ENCODE measurements at places on chromosomes 5 and 9.

DNA sequence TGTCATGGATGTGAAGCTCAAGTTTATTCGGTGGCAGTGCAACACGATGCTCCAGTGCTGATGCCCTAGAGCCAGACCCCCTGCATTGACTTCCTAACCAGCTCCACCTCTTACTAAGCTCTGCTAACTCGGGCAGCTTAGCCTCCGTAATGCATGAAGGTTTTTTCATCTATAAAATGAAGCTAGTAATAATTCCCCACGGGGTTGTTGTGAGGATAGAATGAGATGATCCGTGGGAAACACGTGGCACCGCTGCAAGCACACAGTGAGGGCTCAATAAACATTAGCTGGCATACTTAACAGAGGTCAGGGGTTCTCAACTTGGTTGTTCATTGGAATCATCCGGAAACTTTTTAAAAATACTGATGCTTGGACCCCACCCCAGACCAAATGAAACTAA, 6.8 kb downstream of the ENC1 start:
- DNase-seq: no peak

GRCh38 chr9:70318002-70318401, 59.2 kb downstream of the SMC5 start:
- DNase-seq: no peak

DNA sequence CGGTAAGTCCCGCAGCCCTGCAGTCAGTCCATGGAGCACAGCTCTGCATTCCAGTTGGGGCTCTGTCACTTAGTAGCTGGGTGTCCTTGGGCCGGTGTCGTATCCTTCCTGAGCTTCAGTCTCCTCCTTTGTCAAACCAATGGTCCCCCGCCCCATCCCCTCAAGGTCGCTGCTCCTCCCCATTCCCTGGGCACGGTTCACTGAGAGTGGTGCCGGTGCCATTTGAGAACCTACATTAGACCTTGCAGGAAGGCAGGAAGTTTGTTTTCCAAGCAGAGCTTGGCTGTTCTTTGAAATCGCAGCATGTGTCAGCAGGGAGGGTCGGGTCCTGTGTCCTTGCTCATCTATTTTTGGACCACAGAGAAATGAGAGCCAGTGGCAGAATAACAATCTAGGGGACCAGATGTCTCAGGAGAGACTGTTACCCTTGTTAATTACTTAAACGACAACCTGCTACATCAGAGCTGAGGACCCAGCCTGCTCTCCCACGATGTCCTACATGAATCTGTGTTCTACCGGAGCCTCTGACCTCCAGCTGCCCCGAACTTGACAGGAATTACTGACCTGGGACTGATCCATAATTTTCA, 21.7 kb upstream of the BARHL1 start:
- DNase-seq: no peak

- DNase-seq: no peak
Observed at GRCh38 chr9:100637787-100638186, 59.9 kb downstream of the CAVIN4 start.

DNA sequence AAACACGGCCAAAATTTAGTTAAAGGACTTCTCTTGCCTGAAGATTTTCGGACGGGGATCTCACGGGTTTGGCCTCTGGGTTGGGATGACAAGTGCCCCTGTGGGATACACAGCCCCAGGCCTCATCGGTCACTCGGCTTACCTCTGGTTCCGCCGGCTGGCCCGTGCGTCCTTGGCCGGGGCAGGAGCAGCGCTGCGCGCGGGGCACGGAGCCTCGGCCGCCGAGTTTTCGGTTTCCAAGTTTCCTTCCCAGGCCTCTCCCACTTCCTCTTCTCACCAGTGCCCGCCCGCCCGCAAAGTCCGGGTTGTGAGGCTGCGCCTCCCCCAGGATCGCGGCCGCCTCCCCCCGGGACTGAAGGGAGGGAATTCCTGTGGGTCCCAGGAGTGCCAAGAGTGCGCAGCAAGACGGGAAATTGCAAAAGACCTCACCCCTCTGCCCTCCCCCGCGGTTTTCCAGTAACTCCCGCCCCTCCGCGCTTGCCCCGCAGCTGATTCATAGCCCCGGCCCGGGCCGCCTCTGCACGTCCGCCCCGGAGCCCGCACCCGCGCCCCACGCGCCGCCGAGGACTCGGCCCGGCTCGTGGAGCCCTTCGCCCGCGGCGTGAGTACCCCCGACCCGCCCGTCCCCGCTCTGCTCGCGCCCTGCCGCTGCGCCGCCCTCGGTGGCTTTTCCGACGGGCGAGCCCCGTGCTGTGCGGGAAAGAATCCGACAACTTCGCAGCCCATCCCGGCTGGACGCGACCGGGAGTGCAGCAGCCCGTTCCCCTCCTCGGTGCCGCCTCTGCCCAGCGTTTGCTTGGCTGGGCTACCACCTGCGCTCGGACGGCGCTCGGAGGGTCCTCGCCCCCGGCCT, at the start of gene OSMR:
Gene OSMR (plus strand): TSS at position 487 of the 853 bp plus-strand sequence. CDS start 23,033 bp downstream, outside the sequence.
- DNase-seq: no peak

GRCh38 chr5:74373076-74373475, 267.5 kb downstream of the ENC1 start:
- no peak for DNase-seq

DNA sequence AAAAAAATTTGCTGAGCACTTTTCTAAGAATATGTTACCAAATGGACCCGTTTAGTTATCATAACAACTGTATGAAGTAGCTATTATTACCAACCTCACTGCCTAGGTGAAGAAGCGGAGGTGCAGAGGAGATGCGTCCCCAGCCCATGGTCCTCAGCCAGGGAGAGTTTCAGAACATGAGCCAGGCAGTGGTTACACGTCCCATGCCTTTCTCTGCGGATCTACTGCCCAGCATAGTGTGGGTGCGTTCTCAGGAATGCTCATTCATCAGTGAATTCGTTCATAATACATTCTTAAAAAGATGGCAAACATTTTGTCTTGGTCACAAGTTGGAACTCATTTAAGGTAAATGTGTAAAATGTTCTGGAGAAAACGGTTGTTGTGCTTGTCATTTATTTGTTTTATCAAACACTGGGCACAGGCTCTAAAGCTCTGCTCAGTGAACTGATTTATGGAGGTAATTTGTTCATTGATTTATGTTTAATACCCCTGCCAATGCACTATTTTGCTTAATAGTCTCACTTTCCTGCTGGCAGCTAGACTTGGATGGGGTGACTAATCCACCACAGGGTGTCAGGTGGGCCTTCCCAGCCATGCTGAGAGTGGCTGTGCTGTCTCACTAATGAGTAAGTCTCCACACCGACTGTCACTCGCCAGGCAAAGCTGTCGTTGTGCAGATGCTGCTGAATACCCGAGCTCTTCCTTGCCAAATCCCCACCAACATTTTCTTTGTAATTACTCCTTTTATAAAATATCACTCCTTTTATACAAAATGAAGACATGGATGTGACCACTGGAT, 248.8 kb downstream of the TENT4A start:
- no peak for DNase-seq

- no peak for DNase-seq
Observed at GRCh38 chr5:53080271-53080670, 29.3 kb downstream of the MOCS2 start.

DNA sequence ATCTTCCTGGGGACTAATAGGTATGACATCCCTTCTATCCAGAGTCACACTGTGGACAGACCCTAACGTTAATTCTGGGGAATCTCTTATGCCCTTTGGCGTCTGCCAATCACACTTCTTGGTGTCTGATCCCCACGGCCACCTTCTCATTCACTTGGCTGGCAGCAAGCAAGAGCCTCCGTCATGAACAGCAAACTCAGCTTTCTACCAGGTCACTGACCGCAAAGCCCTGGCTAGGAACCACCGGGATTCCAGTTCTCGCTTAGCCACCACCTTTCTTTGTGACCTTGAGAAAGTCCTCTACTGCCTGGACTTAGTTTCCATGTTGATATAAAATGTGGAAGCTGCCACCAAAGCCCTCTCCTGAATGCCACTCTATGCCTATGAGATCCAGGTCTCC, 67.7 kb upstream of the FCN1 start:
- DNase-seq: no peak

- no peak for DNase-seq
Observed at GRCh38 chr9:79362100-79363081, 209.4 kb upstream of the TLE4 start.

- DNase-seq: no peak
Observed at GRCh38 chr5:65190328-65191053, 291.2 kb downstream of the ADAMTS6 start.

- no peak for DNase-seq
Observed at GRCh38 chr5:14445576-14446290, 135.9 kb upstream of the OTULINL start.

- DNase-seq: no peak
Observed at GRCh38 chr5:96856371-96856770, 19.9 kb upstream of the ERAP2 start.

DNA sequence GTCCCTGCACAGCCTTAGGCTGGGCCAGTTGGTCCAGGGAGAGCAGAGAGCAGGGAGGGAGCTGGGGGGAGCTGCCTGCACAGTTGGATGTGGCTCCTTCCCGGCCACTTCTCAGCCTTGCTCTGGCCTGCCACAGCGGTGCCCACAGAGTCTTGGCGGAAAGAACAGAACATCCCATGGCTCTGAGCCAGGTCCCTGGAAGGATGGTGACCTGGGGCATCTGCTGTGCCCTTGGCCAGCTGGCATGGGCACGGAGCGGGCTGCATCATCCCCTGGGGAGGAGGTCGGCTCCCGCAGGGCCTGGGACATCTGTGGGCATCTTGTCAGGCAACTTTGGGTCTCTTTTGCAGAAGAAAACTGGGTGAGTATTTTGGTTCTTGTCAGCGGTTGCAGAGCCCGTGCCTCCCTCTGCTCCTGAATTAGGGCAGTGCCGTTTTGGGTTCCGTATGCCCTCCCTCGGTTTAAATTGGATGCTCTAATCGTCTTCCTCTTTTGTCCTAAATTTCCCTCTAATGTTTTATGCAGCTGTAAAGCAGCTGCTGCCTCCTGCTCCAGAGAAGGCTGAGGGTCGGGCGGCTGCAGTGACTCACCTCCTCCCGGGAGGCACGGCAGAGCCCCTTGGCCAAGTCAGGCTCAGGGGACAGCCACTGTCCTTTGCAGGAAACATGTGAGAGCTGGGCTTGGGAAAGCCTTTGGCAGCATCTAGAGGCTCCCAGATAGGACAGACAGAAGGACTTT, 10.5 kb upstream of the NACC2 start:
- no peak for DNase-seq

DNA sequence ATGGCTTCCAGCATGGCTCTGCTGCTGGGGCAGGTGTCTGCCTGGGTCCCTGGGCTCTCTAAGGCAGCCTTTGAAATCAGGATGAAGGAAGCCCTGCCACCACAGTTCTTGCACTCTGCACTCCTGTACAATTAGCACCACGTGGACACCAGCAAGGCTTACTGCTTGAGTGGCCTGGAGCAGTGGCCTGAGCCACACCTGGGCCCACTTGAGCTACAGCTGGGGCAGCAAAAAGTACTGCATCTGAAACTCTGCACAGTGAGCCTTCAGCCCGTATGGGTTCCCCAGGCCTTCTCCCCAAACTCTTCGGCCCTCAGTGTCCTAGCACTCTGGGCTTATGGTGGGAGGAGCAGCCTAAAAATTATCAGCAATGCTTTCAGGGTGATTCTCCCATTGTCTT, 8.0 kb upstream of the INIP start:
- no peak for DNase-seq

GRCh38 chr5:61569353-61569752, 237.3 kb downstream of the ZSWIM6 start:
- DNase-seq: no peak

DNA sequence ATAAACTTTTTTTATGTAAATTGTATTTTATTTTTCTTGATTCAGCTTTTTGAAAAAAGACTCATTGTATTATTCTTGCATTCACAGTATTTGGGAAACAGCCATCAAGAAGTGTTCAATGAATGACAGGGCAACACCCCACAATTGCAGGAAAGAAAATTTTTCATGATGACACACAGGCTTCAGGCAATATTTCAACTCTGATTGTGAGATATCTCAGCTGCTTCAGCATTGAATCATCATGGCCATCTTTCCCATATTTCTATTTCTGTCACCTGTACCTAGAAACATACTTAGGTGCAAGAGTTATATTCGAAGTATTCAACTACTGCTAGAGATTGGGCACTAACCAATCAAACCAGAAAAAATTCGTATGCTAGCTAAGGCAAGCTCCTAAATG, 446.0 kb downstream of the ISL1 start:
- no peak for DNase-seq

DNA sequence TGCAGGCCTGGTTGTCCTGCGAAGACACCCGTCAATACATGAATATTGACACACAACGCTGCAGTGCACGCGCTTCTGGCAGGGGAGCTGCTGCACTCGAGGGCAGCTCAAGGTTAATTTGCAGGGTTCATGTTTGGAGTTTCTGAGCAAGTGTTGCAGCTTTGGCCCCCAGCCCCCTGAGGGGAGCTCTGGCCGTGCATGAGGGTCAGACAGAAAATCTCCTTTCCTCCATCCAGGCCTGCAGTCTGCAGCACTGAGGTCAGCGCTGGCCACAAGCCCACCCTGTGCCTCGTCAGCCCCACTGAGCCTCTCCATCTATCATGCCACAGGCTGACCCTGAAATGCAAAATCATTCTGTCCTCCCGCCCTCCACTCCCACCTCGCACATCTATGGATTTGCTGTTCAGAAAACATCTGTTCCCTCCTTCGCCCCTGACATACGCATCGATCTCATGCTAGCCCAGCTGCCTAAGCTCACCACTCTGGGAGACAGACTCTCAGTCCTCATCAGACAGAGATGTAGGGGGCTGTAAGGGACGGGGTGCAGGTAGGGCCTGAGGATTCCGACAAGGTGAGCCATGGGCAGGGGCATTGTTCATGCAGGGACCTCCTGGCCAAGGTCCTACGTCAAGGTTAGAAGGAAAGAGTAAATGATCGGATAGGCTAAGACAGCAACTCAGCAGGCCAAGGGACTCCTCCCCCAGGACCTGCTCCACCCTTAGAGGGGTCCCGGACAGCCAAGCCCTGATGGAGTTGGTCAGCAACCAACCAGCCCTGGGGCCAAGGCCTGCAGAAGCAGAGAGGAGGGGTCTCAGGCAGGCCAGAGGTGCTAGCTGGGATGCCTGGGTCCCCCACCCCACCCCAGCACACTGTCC, 125.1 kb downstream of the KCNIP1 start:
- DNase-seq: no peak

GRCh38 chr9:26170190-26170589, 491.9 kb upstream of the TUSC1 start:
- DNase-seq: no peak

GRCh38 chr9:110048976-110049698, 158.8 kb downstream of the C9orf152 start:
- DNase-seq: no peak

- DNase-seq: no peak
Observed at GRCh38 chr5:39146831-39147540, 72.4 kb downstream of the FYB1 start.

DNA sequence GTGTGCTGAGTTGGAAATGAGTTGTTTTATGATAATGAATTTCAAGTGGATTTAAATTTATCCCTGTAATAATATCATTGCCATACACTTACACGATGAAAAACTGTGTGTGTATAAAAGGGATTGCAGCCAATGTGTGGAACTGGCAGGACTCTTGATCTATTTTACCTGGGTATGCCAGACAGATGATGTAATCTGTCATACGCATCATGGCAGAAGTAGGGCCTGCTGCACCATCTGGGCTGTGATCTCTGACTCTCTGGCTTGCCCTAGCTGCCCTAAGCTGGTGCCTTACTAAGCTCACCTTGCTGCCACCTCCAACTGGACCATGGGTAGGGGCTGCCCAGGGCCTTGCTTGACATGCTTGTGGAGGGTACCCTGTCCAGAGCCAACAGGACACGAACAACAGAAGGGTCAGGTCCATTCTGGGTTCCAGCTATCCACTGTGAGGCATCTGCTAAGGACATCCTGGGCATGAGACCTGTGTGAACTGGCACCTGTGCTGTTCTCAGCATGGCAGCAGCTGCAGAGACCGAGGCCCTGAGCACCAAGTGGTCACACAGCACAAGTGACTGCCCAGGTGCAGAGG, 184.2 kb downstream of the FSTL4 start:
- no peak for DNase-seq

Data from activated naive CD4-positive, alpha-beta T cell (primary cell).